ENCODE measurements at places on chromosomes 7 and 10.

DNA sequence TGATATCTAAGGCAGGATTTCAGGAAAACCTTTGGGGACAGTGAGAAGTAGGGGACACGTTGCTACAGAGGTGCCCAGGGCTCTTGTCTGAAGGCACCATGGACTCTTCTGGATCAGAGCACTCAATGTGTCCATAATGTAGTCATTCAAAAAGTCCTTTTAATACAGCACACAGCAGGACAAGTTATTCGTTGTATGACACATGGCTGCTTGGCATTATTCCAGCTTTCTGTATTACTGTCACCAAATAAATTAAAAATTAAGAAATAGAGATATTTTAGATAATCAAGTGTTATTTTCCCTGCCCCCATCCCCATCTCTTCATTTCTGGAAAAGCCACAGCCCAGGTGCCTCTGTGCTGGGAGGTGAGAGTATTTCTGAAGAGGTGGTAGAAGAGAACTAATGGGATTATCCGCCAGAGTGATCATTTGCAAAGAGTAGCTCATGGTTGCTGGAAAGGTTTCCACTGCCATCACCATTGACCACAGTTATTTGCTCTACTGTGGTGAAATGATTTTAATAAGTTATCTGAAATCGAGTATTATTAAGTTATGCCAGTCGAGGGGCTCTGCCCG lies 83.0 kb downstream of the CXCL12 start:
- DNase-seq, result no peak

GRCh38 chr7:101882595-101883564 lies 65.5 kb downstream of the CUX1 start:
- no peak for DNase-seq

GRCh38 chr10:969473-970150 lies 18.6 kb upstream of the GTPBP4 start:
- no peak for DNase-seq

DNA sequence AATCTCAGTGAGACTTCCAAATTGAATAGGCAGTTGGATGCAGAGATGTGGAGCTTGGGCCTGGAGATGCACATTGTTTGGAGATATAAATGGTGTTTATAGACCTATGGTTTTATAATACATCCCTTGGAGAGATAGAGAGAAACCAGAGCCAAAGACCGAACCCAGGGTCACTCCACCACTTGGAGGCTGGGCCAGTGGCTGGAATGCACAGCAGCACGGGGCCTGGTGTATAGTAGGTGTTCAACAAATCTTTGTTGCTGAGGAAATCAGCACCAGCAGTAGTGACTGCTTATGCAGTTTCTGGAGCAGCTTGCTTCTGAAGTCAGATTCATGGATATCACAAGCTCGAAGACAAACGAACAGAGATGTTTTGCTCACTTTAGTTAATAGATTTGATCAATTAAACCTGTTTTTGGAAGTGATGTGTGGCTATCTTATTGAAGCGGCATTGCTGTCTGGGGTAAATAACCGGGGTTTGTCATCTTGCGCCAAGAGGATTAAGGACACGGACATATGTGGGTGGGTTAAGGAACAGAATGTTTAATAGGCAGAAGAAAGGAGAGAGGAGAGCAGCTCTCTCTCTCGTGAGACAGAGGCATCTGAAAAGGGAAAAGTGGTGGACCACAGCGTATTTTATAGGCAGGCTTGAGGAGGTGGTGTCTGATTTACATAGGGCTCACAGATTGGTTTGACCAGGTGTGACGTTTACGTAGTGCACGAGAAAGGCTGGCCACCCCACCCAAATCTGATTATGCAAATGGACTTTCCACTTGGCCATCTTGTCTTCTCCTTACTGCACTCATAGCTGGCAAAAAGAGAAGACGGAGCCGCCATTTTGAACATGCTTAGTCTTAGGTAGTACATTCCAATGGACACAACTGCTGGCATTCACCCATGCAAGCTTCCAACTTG lies 11.1 kb downstream of the RBP4 start:
- no peak for DNase-seq

- no peak for DNase-seq
These were observed 43.8 kb downstream of the LRRC18 start for GRCh38 chr10:48895803-48896195.

DNA sequence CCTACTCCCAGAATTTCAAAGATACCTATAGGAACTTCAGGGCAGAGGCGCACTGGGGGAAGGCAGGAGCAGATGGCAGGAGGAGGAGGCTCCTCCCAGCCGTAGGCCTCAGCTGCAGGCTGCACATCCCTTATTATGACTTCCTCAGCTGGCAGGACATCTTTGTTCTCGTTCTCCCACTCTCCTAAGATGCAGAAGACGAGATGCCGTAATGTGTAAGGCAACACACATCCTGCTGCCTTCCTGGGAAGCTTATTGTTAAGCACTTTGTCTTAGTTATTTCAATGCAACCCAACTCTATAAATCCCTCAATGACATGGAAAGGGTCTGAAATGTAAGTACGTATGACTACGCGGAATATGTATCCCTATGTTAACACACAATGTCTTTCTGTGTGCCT lies 599.8 kb upstream of the MGMT start:
- DNase-seq, result no peak

DNA sequence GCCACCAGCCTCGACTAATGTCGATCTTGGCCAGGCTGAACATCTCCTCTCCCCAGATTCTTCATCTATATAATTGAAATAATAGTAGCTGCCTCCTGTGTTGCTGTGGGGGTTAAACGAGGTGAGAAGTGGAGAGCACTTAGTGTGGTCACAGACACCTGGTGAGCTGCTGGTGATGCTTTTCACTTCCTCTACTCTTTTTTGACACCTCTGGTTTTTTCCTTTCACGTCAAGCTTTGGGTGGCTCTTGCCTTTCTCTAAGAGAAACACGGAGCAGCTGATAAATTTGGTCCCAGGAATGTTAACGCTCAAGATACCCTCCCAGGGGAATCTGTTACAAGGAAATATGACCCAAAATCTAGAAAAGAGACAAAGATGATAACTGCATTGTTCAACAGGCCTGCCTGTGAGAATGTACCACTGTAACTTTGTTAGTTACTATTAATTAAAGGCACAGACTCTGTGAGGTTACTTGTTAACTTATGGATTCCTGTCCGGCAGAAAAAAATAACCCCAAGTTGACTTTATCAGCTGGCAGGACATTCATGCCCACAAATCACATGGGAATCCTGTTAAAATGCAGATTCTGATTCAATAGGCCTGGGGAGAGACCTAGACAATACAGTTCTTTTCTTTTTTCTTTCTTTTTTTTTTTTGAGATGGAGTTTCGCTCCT lies 9.5 kb upstream of the NPFFR1 start:
- no peak for DNase-seq

DNA sequence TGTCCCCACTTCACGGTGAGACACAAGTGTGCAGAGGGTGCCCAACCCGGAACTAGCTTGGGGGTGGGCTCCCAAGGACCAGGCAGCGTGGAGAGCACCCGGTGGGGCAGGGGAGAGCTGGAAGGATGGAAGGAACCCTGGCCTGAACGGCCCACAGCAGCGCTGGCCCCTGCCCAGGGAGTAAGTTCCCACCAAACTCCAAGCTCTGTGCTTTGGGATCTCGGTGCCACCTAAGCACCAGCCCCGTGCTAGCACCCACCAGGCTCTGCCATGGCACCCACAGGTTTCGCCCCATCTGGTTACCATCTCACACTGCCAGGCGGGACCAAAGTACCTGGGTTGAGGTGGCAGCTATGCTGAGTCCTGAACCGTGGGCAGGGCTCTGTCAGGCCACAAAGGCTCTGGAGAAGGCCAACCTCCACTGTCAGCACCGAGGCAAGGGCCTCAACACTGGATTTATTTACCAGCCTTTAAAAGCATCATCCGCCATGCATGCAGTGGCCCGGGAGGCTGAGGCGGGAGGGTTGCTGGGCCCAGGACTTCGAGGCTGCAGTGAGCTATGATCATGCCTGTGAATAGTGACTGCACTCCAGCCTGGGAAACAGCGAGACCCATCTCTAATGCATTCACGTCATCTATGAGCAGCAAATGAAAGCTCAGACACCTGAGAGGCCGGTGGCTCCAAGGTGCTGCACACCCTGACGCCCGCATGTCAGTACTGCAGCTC lies 16.0 kb downstream of the GPER1 start:
- DNase-seq, result no peak

DNA sequence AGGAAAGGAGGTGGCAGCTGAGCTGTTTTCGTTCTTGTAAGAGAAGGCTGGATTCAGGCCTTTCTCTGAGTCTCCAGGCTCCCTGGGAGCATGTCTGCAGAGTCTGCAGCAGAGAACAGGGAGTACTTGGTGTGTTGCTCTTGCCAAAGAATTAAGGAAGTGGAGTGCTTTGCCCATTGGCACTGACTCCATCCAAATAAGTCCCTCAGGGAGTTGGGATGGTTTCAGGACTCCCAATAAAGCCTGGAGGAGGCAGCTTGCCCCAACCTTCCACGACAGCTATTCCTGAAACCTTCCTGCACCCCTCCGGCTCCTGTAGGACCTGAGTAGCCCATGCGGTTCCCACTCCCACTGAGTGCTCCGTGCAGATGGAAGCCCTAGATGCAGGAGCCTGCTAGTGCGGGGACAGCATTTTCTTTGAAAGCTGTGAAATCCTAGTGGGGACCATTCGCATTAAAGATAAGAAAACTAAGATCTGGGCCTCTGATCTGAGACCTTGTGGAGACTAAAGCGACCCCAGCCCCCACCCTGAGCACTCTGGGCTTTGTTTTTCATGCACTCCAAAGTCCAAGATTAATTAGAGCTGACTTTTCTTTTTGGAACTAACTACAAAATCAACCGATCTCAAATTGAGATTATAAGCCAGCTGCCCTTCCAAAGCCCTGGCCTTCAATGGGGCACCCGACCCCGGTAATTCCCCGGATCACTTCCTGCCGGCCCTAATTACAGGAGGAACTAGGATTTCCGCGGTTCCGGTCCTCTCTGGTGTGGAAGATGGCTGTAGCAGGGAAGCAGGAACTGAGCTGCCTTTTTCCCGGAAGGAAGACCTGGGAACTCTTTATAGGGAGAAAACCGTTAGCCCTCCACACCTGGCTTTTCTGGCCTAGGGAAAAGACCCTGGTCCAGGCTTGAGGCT lies 110.2 kb downstream of the COL13A1 start:
- no peak for DNase-seq

- no peak for DNase-seq
These were observed 595.9 kb upstream of the AUTS2 start for GRCh38 chr7:69002416-69002815.

DNA sequence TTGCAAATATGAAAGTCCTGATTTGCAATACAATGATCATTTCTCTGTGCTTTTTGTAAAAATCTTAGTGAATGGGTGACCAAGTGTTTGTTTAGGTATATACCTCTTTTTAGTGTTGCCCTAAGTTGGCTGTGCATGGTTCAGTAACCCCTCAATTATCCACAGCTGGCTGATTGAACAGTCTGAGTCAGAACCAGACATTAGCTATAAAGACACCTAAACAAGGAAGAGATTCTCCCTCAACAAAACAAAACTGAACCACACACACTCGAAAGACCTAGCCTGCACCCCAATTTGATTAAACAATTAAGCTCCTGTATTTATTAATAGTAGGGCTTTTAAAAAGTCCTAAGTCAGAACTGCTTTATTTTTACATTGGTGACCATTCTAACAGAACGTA lies 2.8 kb downstream of the RSBN1L start:
- no peak for DNase-seq

GRCh38 chr10:44935201-44935965 lies 24.2 kb upstream of the RASSF4 start:
- no peak for DNase-seq

- no peak for DNase-seq
These were observed 2.2 kb upstream of the CPA4 start for GRCh38 chr7:130290745-130291144.

DNA sequence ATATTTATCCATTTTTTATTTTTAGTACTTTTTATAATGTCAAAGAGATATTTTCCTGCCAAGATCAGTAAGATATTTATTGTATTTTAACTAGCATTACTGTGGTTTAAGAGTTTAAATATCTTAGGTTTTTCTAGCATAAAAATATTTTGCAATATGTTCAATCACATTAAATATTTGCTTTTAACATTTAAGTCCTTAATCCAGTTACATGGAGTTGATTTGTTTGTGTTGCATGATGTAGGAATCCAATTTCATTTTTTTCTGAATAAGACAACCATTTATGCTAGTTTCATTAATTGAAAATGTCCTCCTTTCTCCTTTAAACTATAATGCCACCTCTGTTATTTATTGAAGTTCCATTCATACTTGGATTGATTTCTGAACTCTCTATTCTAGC lies 41.8 kb downstream of the CAV1 start:
- no peak for DNase-seq

- DNase-seq, result peak; percentile 39
These were observed 2.7 kb downstream of the KCNIP2 start for GRCh38 chr10:101840741-101841453.

DNA sequence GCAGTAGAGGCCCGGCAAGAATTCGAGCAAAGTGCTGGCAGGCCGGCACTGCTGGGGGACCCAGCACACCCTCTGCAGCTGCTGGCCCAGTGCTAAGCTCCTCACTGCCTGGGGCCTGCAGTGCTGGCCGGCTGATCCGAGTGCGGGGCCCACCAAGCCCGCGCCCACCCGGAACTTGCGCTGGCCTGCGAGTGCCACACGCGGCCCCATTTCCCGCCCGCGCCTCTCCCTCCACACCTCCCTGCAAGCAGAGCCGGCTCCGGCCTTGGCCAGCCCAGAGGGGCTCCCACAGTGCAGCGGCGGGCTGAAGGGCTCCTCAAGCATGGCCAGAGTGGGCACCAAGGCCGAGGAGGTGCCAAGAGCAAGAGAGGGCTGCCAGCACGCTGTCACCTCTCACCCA lies 3.1 kb downstream of the DYDC2 start:
- DNase-seq, result no peak

DNA sequence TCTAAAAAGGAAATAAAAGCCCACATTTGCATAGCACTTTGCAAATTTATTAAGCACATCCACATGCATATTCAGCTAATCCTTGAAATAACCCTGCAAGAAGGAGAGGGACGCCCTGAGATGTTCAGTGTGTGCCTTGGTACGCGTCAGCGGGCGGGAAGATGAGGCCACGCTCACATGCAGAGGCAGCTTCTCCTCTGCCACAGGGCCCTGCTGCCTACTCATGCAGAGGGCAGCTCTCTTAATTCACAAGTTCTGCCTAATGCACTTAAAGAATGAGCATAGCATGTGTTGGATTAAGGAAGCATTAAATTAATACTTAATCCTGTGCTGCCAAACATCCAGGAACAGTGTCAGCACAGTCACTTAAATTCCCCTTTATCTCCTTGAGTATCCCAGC lies 132.3 kb downstream of the HECW1 start:
- no peak for DNase-seq

DNA sequence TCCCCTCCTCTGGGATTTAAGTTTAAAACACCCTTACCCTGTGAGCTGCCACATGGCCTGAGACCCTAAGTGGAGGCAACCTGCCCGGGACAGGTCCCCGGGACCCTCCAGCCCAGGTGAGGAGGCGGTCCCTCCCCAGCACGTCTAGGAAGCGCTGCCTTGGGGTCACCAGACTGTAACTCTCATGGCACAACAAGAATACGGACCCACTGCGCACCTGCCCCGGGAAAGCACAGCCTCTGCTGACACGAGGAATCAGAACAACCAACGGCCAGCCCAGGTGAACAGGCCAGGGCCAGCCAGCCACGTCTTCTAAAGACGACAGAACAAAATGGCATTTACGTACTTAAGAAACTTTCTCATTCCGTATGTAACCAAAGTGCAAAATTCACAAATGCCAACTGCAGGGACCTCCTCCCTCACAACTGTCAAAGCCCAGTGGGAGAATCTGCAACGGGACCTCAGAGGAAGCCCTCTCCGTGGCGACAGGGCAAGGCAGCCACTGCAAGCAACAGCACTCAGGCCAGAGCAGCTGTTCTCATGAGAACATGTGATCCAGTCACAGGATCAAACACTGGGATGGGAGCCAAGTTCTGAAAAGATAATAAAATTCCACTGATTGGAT lies 208.4 kb downstream of the DIP2C start:
- no peak for DNase-seq

GRCh38 chr7:158022601-158023000 lies 565.0 kb downstream of the PTPRN2 start:
- no peak for DNase-seq
